ENCODE measurements at places on chromosomes 4 and X.

GRCh38 chrX:51420610-51421009 is 75.8 kb downstream of the NUDT11 start:
- DNase-seq = peak; percentile 1

GRCh38 chrX:50697691-50698090 is 116.3 kb downstream of the SHROOM4 start:
- no peak for DNase-seq

DNA sequence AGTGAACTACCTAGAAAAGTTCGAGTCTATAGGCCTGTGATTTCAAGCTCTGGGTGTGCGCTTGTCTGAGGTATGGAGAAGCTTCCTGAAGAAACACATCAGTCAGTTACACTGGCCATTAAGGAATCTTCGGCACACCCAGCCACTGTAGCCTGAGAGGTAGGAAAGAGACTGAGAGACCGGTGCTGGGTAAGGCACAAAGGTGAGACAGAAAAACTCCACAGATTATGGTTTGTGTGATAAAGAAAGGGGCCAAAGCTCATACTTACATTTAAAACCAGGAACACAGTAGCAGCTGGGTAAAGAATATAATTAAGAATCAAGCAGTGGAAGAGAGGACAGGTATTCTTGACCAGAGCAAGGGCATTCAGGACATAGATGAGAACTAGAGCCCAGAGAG is 74.8 kb upstream of the TTC29 start:
- no peak for DNase-seq

GRCh38 chr4:149605601-149606378 is 209.9 kb downstream of the IQCM start:
- DNase-seq = no peak

GRCh38 chr4:53902786-53903185 is 161.6 kb downstream of the CHIC2 start:
- no peak for DNase-seq

DNA sequence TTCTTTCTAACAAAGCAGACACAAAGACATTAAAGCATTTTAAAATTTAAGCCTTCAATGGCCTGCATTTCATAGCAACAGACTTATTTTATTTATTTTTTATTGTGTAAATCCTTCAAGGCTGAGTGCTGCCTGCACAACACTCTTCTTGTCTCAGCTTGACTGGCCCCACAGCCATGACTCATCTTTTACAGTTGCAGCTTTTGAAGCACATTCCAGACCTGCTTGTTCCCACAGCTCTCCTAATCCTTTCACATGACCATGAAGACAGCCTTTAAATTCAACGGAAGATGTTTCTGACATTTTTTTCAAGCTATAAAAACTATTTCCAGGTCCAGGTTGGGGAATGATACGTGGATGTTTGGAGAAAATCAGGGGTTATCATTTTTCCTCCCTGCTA is 276.9 kb upstream of the TACR3 start:
- DNase-seq = no peak

DNA sequence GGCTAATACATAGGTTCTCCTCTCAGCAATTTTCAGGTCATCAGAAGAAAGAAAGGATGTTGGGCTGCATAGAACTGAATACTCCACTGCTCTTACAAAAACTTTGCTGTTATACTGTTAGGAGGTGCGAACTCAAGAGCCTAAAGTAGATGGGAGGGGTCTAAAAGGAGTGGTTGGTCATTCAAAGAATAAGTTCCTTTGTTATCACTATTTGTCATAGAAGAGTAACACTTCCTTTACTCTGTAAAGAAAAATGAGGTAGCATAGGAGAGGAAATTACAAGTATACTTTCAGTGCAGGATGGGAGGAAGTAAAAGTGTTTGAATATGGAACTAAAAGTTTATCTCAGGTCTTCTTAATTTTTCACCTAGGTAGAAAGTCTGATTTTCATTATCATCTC is 61.5 kb downstream of the CCNI start:
- no peak for DNase-seq

DNA sequence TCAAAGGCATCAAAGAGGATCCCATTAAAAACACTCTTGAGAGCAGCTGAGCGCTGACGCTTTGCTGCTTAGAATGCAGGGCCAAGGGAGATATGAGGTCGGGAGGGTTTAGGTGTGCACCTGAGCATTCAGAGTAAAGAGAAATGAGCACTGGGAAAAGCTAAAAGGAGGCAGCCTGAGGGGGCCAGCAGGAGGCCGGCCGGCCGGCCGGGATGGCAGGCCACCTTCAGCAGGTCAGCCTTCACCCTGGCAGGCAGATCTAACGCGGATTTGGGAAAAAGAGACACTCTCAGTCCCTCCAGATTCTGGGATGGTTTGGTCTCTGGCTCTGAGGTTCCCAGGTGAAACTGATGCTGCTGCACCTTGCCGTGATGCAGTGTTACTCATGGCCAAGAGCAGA is 393.5 kb downstream of the TRIML1 start:
- no peak for DNase-seq

GRCh38 chrX:153739754-153740486 is 15.3 kb downstream of the ABCD1 start:
- no peak for DNase-seq

DNA sequence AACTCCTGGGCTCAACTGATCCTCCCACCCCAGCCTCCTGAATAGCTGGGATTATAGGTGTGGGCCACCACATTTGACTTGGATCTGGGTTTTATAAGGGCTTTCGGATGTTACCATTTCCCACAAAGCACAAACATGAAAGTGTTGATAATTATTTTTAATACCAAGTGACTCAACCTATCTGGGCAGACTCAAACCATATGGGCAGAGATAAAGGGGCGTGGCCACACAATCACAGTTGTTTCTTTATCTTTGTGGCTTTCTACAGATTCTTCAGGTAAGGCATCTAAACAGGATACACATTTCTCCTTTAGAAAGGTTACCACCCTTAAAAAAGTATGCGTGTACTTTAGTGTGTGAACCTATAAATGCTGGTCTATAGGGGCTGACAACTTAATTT is 122.5 kb downstream of the ZNF827 start:
- no peak for DNase-seq

DNA sequence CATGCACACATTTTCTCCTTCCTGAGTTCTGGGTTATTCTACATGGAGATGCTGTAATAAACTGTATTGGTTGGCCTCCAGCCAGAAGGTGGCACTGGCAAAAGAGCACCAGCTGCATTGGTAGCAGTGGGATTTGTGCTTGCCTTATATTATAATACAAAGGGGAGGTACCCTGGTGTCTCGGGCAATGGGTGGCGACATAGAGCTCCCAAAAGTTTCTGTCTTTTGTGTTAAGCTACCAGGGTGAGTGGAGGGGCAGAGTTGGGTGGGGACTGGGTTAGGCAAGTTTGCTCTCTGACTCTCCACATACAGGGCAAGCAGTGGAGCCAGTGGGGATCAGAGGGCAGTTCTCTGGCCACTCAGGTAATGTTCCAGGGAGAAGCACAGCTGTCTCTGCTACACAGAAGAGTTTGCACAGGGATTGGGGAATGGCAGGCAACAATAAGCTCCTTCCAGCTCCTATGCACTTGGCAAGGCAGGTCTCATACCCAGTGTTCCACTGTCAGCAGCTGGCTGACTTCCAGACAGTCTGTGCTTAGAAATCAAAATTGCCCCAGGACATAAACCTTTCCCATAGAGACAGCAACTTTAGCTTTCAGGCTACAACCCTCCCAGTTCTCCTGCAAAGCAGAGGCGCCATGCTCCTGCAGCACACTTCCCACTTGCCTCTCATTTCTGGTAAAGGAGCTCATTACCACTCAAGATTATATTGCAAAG is 463.9 kb upstream of the PCDH7 start:
- no peak for DNase-seq

GRCh38 chrX:97633798-97634197 is 750.1 kb downstream of the RPA4 start:
- no peak for DNase-seq

GRCh38 chr4:48129307-48130014 is 4.6 kb downstream of the TXK start:
- peak; percentile 13 for DNase-seq

DNA sequence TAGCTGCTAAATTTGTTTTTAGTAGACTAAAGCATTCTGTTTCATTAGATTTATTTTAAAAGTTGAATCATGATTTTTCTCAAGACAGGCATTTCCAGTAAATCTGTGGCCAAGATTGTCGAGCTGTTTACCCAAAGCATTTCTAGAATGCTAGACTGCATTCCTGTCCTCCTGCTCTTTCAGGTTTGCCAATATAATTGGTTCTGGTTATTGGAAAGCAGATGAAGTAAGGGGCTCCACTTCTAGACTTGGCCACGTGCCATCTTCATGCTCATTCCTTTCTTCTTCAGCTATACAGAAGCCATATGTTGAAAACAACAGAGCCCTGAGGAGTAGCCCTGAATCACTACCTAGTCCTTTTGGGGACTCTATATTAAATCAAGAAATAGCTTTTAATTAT is 62.5 kb downstream of the PGRMC2 start:
- DNase-seq = no peak

Data from activated naive CD4-positive, alpha-beta T cell (primary cell).